Epithelial cell of esophagus (primary cell): ENCODE measurements at places on chromosomes 7 and 10.

DNA sequence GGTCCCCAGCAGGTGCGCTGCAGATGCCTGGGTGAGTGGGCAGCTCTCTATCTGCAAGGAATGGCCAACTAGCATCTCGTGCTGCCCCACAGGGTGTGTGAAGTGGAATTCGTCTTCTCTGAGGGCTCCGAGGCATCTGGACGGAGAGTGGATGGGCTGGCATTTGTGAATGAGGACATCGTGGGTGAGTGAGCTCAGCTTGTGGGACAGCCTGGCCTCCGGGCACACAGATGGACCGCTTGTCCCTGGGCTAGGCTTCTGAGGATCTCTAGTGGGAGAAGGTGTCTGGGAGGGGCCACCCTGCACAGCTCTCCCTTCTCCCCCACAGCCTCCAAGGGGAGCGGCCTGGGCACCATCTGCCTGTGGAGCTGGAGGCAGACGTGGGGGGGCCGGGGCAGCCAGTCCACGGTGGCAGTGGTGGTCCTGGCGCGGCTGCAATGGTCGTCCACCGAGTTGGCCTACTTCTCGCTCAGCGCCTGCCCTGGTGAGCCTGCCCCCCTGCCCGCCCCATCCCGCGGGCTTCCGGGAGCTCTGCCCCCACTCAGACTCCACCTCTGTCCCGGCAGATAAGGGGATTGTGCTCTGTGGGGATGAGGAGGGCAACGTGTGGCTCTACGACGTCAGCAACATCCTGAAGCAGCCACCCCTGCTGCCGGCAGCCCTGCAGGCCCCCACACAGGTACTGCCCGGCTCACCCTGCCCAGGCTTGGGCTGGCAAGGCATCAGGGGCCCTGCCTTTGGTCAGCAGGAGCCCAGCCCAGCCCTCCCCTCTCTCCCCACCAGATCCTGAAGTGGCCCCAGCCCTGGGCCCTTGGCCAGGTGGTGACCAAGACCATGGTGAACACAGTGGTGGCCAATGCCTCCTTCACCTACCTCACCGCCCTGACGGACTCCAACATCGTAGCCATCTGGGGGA, 6.3 kb downstream of the POLR2J start:
- DNase-seq: no peak

GRCh38 chr10:54402576-54402975, 398.5 kb downstream of the PCDH15 start:
- DNase-seq: peak; percentile 66

DNA sequence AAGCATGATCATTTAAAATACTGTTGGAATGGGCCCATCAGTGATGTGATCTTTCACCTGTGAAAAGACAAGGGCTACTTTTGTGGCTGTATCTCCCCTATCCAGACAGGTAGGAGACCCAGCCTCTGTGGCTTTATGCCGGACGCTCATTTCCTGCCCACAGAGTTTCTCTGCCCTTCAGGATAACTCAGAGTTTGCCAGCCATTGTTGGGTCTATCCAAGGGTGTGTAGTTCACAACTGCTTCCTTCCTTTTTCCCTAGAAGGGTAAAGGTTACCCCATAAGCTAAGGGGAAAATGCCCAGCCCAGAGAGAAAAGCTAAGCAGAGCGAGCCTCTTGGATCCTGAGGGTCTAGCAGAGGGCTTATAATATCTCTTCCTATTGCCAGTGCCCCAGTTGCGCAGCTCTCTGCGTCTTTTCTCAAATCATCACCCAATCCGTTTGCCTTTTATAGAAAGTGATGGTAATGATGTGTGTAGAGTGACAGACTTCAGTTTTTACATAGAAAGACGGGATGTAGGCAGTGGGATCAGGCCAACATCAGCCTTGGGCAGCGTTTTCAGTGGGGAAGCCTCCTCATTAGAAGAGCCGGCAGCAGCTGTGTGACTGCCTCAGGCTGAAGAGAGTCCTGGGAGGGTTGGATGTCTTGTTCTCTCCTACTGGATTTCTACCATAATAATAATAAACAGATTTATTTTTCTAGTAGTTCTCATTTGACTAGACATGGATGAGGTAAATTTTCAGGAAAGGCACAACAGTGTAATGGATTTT, 80.5 kb downstream of the MET start:
- no peak for DNase-seq

- DNase-seq: no peak
Observed at GRCh38 chr7:106482091-106482490, 178.9 kb downstream of the CCDC71L start.

DNA sequence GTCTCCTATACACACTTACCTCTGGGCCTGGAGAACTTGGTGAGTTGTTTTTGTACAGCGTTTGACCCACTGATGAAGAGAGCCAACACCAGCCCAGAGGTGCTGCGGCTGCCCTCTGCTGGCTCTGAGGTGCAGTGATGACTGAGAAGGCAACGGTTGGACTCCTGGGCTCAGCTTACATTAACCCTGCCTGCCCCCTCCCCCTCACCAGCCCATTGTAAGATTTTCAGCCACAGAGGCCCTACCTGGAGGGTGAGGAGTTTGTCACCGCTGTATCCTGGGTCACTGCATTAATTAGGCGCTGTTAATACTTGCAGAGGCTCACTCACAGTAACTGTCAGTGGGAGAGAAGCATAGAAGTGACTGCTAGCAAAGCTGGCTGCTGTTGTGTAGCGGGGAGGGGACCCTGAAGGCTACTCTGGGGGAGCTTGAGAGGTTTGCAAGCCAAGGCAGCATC, 19.0 kb upstream of the ANKRD2 start:
- peak; percentile 78 for DNase-seq

DNA sequence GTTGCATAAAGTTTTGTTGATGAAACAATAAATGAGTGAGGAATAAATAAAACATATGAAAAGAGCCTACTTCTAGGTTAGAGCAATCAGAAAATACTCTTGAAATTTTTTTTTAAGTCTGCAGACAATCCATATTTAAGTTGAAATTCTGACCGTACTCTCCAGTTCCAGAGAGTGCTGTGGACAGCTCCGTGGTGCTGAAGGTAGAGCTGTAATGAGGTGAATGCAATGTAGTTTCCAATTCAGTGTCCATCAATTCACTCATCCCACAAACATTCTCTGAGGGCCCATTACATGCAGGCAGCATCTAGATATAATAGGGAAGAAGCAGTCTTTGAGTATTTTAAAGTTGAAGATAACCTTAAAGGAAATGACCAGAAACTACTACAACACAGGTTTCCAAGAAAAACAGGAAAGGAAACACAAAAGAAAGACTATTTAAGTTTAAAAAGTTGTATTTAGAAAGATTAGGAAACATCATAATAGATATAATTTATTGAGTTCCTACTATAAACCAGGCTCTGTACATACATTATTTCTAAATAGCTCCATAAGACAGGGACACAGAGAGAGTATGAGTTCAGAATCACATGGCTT, 44.0 kb upstream of the CRTAC1 start:
- DNase-seq: peak; percentile 36

- DNase-seq: no peak
Observed at GRCh38 chr7:91847876-91848588, 32.5 kb downstream of the MTERF1 start.

GRCh38 chr10:32909456-32909855, 48.6 kb downstream of the ITGB1 start:
- no peak for DNase-seq

DNA sequence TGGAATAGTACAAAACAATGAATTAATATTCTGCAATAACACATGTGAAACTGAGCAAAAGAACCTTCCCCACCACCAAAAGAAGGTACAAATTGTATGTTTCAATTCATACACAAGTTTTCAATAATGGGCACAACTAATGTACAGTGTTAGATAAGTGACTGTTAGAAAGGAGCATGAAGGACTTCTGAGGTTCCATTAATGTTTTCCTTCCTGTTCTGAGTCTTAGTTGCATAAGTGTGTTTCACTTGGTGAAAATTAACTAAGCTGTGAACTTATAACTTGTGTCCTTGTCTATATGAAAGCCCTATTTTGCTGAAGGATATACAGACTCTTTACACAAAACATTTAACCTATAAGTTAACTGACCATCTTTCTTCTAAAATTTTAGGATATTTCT, 8.2 kb downstream of the GSAP start:
- no peak for DNase-seq

- DNase-seq: peak; percentile 21
Observed at GRCh38 chr10:31926765-31927564, 1.7 kb downstream of the ARHGAP12 start.

GRCh38 chr7:43303740-43304241, 191.3 kb downstream of the HECW1 start:
- peak; percentile 48 for DNase-seq

GRCh38 chr7:80240265-80241025, 105.8 kb downstream of the GNAI1 start:
- no peak for DNase-seq

DNA sequence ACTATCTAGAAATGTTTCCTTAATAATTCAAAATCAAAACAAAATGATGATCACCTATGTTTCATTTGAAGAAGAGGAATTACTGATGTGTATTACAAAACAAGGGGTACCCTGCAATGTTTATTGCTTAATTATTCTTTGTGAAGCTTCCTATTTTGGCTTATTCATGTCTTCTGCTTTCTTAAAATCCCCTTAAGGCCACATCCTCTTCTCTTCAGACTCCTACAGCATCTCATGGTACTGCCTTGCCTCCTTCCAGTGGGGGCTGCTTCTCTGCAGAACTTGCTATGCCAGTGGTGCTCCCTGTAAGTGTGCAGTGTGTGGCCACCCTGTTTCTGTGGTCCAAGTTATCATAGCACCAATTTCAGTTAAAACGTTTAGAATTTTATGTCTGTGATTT, 35.0 kb downstream of the CCDC146 start:
- no peak for DNase-seq

GRCh38 chr7:85474234-85474633, 287.4 kb upstream of the SEMA3D start:
- no peak for DNase-seq

- DNase-seq: peak; percentile 1
Observed at GRCh38 chr7:141225916-141226618, 152.2 kb downstream of the TMEM178B start.

DNA sequence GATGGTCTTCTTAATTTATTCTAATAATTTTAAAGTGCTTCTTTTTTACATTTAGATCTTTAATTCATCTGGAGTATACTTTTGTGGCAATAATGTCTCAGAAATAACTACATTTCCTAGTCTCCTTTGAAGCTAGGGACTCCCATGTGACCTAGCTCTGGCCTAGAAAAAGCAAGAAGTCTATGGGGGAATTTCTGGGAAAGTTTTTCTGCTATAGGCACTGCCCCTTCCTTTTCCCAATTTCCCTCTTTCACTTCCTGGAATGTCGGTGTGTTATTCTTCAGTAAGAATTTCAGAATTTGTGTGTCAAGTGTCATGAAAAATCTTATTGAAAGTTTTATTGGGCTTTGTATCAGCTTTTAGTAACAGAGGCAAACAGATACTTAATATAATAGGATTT, 94.6 kb upstream of the LRRC4 start:
- DNase-seq: no peak

DNA sequence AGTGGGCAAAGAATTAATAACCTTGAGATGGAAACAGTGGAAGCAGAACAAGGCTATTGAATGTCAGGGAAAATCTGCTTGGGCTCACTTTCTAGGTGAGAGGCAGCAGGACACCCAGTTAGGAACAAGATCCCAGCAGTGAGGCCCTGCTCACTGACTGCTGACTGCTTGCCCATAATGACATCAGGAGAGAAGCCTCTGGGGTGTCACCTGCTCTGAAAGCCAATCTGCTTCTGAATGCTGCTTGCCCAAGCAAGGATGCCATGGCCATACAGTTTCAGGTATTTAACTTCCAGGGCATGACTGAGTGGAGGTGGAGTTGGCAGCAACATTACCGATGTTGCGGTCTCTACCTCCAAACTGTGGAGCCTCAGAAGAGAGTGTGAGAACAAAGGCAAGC, 11.7 kb upstream of the WAPL start:
- no peak for DNase-seq

DNA sequence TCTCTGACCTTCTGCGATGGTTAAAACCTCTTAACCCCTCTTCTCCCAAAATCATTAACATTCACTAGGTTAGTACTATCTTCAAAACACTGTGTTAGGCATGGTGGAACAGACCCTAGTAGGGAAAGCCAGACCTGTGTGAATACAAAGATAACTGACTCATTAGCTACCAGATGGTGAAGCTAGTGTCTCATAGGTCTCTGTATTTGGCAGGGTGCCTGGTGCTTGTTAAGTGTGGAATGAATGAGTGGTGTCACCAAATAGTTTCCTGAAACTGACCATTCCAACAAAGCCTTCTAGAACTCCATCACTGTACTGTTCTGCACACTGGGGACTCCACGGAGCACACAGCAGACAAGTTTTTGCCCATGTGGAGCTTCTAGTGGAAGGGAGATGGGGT, 27.7 kb upstream of the TM9SF3 start:
- DNase-seq: peak; percentile 73

DNA sequence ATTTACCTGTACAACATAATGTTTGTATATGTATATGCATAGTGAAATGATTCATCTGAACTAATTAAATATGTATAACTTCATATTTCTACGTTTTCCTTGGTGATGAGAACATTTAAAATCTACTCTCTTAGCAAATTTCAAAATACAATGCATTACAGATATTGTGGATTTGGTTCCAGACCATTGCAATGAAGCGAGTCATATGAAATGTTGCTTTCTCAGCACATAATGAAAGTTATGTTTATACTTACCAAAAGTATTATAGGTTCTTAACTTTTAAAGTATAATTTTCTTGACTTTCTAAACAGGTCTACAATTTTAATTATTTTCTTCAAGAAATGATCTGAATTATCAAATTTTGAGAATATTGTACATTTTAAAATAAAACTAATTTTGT, 189.2 kb downstream of the CSTF2T start:
- DNase-seq: peak; percentile 1

- peak; percentile 57 for DNase-seq
Observed at GRCh38 chr10:42864575-42864974, 82.0 kb downstream of the BMS1 start.

- no peak for DNase-seq
Observed at GRCh38 chr7:33952824-33953223, 47.5 kb downstream of the BMPER start.

- DNase-seq: no peak
Observed at GRCh38 chr7:40223451-40224127, 88.8 kb downstream of the SUGCT start.

DNA sequence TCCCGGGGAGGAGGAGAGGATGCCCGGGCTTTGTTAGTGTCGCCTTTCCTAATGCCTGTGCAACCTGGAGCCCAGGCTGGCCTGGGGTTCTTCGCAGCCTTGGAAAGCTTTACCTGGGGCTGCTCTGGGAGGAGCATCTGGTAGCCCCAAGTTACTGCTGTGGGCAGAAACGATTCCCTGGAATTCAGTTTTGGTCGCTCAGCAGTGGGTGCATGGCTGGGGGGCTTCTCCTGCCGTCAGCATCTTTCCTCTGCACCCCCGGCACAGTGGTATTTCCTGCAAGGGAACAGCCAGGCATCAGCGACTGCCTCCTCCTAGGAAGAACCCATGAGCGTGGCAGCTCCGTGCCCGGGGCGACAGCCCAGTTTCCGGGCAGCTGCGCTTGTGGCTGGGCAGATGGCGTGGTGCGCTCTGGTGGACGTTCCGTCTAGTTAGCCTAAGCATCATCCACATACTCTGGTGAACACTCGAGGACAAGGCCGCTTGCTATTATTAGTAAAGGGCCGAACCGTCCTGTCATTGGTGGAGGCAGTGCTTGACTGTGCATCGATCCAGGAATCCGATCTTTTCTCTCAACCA, 107.0 kb upstream of the BTBD16 start:
- DNase-seq: no peak

- DNase-seq: no peak
Observed at GRCh38 chr7:70494225-70495032, 637.5 kb upstream of the GALNT17 start.

GRCh38 chr7:91720260-91720937, 160.1 kb downstream of the MTERF1 start:
- DNase-seq: peak; percentile 85
